DMS 273 treated with DMSO at 0.1 percent for 48 hours (cell line): ENCODE measurements at places on chromosomes 11 and 22.

- DNase-seq: no peak
These were observed 38.3 kb downstream of the TBX1 start for GRCh38 chr22:19798891-19799293.

- no peak for DNase-seq
These were observed 3.3 kb upstream of the ABCG4 start for GRCh38 chr11:119145551-119145950.

DNA sequence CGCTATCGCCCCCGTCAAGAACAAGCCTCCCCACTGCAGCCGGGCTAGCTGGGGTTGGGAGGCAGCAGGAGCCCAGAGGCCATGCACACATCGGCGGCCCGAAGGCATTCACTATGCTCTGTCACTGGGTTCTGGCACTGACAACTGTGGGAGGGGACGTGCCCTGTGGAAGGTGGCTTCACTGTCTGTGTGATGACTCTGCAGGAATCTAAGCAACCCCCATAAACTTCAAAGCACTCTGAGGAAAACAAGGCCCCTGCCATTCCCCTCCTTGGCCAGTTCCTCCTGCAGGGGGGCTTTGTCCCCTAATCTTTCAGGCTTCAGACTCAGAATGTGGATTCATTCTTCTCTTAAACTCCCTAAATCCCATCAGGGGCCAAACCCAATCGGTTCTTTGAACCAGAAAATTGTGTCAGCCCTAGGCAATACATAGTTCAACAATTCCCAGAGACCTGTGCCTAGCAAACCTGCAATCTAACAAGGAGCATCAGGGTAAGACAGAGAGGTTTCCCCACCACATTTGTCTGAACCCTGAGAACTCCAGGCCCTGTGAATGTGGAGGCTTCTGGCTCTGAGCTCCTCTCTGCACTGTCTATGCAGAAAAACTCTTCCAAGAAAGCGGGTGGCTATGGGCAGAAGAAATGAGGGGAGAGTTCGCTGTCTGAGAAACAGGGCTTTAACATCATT is 1477.2 kb downstream of the TBC1D22A start:
- DNase-seq: no peak

GRCh38 chr11:12680246-12680939 is 6.2 kb downstream of the TEAD1 start:
- DNase-seq: peak; percentile 75

- no peak for DNase-seq
These were observed 92.4 kb downstream of the RTL6 start for GRCh38 chr22:44405661-44406060.

DNA sequence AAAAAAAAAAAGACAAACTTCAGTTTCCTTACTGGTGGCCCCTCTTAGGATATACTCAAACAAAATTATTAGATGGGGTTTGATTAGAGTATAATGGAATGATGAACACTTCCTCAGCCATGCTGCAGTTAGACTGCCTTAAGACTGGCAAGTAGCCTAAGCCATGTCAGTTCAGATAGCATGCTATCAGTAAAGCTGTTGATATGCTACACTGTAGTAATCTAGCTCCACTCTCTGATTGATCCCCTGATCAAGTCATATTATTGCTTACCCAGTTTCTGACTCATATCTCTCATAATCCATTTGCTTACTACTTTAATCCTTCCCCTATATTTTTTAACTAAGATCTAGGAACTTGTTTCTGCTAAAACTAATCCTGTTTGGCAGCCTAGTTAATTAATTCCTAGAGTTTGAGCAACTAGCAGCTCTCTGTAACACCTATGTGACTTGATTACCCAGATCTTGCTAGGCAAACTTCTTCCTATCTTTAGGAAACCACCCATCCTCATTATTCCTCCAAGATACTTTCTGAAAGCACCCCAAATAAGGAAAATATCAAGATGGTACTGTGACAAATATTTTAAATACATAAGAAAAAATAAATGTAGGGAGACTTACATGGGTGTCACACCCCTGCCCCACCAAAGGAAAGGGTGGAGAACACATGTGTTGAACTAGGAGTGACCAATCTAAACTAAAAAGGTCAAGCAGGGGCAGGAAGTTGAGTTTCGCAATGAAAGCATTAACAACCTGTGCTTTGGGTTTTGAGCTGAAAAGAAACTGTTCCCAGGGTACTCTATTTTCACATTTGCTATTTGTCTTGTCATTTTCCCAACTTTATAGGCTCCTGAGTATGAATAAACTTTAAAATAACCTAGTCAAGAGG is 43.2 kb downstream of the PIK3C2A start:
- no peak for DNase-seq

DNA sequence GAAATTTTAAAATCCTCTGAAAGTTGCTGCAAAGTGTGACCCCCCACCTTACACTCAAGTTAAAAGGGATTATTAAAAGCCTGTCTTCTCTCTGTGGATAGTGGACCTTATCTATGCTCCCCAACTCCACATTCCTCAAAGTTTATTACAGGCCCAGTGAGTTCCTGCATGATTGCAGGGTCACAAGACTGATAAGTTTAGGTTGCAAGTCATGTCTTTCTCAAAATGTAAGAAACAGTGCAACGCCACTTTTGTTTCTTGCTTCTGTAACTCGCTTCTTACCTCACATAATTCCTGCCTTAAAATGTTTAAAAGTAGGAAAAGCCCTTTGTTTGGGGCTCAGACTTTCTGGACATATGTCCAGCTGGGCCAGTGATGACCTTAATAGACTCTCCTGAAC is 38.4 kb upstream of the GLYAT start:
- no peak for DNase-seq

- no peak for DNase-seq
These were observed 8.8 kb upstream of the PDGFB start for GRCh38 chr22:39253435-39254070.

GRCh38 chr11:93606721-93607120 is 54.8 kb upstream of the CEP295 start:
- DNase-seq: no peak

DNA sequence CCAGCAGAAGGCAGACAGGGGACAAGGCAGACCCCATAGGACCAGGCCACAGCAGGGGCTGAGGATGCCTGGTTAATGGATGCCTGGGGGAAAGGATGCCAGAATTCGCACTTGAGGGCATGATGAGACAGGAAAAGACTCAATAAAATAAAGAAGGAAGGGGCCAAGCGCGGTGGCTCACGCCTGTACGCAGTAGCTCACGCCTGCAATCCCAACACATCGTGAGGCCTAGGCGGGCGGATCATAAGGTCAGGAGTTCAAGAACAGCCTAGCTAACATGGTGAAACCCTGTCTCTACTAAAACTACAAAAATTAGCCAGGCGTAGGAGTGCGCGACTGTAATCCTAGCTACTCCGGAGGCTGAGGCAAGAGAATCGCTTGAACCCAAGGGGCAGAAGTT is 9.8 kb downstream of the APOBEC3D start:
- no peak for DNase-seq

DNA sequence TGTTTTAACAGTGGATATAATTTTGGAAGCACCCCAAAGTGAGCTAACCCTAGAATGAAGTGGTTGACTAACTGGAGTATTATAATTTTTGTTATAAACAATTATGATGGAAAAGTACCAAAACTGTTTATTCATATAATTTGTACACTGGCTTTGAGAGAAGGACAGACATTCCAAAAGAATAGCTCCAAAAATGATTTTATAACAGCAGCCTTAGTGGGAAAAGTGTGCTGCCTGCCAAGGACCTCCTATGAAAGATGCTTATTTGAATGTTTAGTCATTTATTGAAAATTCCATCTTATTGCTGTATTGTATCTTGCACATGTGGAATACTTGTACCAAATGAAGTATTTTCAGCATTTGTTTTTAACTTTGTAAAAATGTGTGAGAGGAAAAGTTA is 169.8 kb downstream of the GUCY1A2 start:
- DNase-seq: no peak

GRCh38 chr11:115503083-115503885 is 931 bp downstream of the CADM1 start:
- peak; percentile 6 for DNase-seq

- no peak for DNase-seq
These were observed 120.8 kb upstream of the CHORDC1 start for GRCh38 chr11:90343673-90344072.

- DNase-seq: no peak
These were observed 14.9 kb upstream of the ME3 start for GRCh38 chr11:86687185-86687778.

- DNase-seq: peak; percentile 3
These were observed at the start of gene CLDN5 for GRCh38 chr22:19524170-19525115. Gene CLDN5, minus strand, starts transcription at chr22:19524410. Its CDS starts 155 bp downstream, at chr22:19524255.

DNA sequence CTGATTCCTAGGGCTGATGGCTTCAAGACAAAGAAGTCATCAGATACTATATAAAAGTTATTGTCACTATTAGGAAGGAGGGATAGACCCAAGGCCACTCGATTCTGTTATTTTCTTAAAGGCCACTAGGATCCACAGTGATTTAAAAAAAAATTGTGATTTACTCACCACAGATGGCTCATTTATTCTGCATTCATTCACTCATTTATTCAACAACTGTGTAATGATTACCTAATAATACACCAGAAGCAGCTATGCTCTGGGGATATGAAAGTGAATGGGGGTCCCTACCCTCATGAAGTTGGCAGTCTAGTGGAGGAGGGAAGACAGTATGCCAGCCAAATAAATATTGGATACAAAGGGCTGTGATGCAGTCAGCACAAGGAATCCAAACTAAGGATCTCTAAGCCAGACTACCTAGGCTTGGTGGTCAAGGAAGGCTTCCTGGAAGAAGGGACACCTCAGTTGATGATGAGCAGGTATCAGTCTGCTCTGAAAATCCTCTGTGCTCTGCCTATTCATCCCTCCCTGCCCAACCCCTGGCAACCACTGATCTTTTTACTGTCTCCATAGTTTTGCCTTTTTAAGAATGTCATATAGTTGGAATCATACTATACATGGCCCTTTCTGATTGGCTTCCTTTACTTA is 110.5 kb downstream of the NAT10 start:
- no peak for DNase-seq

- DNase-seq: no peak
These were observed 59.4 kb upstream of the NNMT start for GRCh38 chr11:114236829-114237228.

GRCh38 chr22:44491269-44492035 is 6.6 kb downstream of the RTL6 start:
- DNase-seq: no peak

DNA sequence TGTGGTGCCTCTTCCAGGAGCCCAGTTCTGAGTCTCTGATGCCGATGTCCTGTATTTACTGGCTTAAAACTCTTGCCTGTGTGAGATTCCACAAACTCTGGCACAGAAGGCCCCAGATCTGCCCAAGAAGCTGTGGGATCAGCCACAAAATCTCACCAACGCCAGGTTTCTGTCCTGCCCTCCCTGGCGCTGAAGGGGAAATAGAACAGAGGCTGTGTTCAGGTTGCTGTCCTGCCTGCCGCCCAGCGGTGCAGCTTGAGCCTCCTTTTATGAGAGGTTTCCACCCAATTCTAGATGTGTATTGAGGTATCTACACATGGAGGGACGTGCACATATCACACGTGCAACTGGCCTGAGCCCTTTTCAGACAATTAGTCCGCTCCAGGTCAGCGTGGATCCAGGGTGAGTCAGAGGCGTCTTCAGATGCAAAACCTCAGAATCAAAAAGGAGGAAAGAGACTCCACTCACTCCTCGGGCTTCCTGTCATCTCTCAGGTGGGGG is 2.2 kb downstream of the TMEM80 start:
- DNase-seq: no peak

DNA sequence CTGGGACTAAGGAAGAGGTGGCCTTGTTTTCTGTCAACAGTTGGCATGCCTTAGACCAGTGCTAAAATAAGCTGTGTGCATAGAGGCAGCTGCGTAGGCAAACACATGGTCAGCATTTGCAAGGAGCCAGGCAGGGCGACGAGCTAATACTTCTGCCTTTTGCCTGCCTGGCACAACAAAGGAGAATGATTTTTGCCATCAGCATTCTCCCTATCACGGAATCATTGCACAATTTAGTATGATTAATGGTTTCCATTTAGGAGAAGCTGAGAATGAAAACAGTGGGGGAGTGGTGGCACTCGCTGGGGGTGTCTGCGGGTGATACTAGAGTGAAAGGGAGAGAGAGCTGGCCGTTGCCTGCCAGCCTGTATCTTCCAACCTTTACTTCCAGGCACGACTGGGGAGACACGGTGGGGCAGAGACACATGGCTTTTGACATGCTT is 336.0 kb downstream of the CADM1 start:
- no peak for DNase-seq

GRCh38 chr11:127492029-127492428 is 491.5 kb upstream of the KIRREL3 start:
- DNase-seq: no peak

GRCh38 chr11:31645747-31646146 is 136.2 kb downstream of the ELP4 start:
- DNase-seq: no peak

DNA sequence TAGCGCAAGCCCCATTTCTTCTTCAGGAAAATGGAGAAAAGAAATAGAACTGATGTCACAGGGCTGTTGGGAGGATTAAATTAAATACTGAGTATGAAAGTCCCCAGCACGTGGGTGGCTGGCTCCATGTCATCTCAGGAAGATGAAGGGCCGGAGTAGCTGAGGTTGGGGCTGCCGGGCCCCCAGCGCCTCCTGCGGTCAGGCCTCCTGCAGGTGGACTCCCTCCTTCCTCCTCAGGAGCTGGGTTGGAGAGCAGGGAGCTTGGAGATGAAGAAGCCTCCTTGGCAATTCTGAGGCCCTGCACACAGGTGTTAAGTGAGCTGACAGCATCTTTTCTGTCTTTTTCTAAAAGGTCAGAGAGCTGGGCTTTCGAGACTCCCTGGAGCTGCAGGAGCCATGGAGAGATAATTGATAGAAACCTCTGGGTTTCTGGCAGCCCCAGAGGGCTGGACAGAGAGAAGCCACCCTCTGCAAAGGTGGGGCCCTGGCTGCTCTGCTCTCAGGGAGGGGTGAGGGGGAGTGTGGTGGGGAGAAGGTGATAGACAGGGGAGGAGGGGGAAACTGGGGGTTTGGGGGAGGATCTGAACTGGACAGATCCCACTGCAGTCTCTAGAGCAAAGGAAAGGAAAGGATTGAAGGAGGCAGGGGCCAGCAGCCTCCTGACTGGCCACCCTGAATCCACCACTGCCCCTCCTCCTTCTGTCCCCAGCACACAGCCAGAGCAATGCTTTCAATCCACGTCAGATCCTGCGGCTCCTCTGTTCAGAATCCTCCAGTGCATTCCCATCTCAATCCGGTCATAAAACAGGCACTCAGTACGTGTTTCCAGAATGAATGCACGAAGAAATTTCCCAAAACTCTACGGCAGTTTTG is 210.8 kb downstream of the CEP164 start:
- DNase-seq: no peak
